Activated CD4-positive, alpha-beta T cell treated with anti-CD3 and anti-CD28 coated beads for 24 hours (primary cell): ENCODE measurements at places on chromosomes 3 and 15.

- no peak for DNase-seq
Measured at GRCh38 chr3:41652931-41653330, 309.0 kb downstream of the ULK4 start.

- DNase-seq: no peak
Measured at GRCh38 chr15:47741082-47741481, 23.8 kb downstream of the SEMA6D start.

DNA sequence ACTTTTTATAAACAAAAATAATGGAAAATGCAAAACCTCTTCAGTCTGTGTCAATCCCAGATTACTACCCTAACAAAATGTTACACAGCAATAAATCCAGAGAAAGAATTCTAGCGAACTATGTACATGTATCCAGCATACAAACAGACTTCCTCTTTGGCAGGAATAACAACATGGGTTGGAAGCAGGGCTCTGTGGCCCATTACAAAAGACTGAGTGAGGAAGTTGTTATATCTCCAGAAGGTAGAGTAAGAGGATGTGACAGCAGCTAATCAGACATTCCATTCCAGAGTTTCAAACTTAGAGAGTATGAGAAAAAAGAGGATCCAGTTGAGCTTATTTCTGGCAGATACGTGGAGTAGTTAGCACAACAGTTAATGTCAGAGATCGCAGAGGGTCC lies 294.0 kb upstream of the PLSCR5 start:
- no peak for DNase-seq

DNA sequence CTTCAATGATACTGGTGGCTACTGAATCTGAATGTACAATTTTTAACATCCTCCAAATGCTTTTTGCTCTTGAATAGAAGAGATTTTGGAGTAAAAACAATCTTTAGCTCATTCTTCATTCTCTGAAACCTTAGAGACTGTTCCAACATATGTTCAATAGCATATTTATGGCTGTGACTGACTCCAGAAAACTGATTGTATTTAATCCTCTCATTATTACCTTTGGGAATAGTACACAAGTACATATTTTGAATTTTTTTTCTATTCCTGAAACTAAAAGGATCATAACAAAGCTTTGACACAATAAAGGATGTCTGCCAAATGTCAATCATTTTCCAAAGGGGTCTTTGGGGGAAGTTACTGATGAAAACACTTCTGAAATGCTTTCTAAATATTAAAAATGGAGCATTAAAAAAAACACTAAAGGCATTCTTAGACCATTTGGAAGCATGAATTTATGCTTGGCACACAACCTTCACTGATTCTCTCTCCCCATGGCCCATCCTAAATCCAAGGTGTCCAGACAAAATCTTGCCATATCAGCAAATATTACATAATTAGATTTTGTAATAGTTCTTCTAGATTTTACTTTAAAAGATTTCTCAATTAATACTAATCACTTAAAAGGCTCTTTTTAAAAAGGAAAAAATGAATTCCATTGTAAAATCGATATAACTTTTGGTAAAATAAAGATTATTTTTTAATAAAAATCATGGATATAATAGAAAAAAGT lies 936.8 kb downstream of the EPHA3 start:
- no peak for DNase-seq

DNA sequence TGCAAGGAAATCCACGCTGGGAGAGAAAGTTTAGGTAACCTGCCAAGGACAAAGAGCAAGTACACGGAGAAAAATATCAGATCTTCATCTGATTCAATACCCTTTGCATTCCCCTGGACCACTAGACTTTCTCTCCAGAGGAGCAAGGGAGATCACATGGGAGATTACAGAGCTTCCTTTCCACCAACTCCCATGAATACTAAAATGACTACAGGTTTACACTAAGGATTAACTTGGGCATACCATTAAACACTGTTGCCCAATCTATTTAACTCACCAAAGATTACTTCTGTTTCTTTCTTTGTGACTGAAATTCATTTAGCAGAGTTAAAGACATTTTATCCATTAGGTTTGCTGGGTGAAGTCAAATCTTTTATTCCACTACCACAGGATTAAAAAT lies 71.2 kb downstream of the RYK start:
- no peak for DNase-seq

GRCh38 chr3:76643623-76644304 lies 396.1 kb upstream of the ROBO2 start:
- DNase-seq: no peak

- no peak for DNase-seq
Measured at GRCh38 chr3:2354702-2355101, 256.0 kb downstream of the CNTN4 start.

GRCh38 chr3:52176951-52177700 lies 20.8 kb upstream of the ALAS1 start:
- DNase-seq: no peak

DNA sequence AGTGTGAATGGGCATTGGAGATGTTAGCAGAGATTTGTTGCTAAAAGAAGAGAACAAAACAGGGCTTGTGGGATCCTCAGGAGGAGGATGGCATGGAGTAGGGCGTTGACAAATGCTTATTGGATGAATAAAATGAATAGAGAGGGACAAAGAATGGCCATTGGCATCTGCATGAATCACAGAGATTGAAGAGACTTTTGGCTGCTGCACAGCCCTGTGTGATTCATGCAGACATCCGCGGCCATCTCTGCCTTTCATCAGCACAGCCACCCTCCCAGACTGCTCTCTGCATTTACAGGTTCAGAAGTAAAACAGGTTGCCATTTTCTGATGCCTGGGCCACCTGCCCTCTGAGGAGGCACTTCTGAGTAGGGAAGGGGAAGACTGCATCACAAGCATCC lies 397.9 kb downstream of the EPHB1 start:
- DNase-seq: no peak

DNA sequence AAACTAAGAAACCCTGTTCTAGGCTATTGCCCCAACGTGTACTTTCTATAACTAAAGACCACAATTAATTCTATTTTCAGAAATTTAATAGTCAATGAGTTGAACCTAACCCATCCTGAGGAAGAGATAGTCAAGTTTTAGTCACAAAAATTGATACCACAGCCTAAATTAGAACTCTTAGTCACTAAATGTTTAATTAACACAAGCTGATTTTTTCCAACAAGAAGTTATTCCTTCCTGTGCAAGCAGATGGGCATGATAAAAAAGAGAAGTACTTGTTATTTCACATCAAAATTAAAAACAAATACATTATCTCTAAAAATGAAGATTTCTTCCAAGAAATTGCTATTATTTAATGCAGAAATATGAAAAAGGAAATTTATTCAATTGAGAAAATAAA lies 38.4 kb upstream of the TERB2 start:
- DNase-seq: no peak

- DNase-seq: no peak
Measured at GRCh38 chr3:5657106-5657505, 469.6 kb downstream of the EDEM1 start.

- no peak for DNase-seq
Measured at GRCh38 chr3:131881777-131882176, 153.0 kb downstream of the CPNE4 start.

DNA sequence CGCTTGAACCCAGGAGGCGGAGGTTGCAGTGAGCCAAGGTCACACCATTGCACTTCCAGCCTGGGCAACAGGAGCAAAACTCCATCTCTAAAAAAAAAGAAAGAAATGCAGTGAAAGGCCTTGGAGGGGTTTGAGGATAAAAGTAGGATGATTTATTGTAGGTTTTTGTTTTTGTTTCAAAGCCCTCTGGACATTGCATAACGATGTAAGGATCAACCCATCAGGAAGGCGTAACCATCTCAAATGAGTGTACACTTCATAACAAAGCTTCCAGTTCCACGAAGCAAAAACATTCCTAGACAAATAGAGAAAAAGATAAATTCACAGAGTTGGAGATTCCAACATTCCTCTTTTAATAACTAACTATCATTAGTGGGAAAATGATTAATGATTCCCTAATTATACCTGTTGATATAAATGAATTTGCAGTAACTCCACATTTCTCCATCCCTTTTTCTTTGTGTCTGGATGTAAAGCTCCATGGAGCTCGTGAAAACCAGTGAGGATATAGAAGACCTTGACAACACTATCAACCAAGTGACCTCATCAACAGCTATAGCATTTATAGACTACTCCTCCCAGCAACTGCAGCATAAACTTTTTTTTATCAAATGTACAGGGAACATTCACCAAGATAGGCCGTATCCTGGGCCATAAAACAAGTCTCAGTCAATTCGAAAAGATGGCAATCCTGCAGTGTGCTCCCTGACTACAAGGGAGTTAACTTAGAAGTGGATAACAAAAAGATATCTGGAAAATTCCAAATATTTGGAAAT lies 48.7 kb upstream of the PPP4R2 start:
- no peak for DNase-seq

DNA sequence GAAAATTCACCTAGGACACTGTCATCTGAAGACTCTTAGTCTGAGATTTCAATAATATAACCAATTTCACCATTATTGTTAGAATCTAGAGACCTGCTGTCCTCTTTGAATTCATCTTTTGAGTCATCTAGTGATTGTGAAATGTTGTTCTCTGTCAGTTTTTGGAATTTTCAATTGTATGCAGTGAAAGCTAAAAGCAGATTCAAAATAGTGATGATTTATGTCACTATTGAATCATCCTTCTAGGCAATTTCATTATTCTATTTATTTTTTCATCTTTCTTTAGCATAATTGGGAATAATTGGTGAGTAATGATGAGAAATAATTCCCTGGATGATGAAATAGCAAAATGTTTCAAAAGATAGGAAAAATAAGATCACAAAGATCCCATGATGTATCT lies 101.7 kb upstream of the EIF1B start:
- DNase-seq: no peak

DNA sequence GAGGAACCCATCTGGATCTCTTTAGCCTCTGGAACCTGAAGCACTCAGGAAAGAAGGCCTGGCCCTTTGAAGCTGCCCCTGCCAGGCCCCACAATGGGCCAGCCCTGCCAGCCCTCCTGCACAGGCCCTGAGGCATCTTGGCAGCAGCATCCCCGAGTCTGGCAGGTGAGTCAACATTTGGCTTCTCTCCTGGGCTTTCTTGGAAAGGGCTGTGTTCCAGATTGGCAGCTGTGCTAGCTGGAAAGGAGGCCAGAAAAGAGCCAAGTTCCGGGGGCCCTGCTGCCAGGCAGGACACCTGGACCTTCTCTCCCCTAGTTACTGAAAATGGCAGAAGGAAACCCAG lies 187.2 kb downstream of the SHQ1 start:
- no peak for DNase-seq

DNA sequence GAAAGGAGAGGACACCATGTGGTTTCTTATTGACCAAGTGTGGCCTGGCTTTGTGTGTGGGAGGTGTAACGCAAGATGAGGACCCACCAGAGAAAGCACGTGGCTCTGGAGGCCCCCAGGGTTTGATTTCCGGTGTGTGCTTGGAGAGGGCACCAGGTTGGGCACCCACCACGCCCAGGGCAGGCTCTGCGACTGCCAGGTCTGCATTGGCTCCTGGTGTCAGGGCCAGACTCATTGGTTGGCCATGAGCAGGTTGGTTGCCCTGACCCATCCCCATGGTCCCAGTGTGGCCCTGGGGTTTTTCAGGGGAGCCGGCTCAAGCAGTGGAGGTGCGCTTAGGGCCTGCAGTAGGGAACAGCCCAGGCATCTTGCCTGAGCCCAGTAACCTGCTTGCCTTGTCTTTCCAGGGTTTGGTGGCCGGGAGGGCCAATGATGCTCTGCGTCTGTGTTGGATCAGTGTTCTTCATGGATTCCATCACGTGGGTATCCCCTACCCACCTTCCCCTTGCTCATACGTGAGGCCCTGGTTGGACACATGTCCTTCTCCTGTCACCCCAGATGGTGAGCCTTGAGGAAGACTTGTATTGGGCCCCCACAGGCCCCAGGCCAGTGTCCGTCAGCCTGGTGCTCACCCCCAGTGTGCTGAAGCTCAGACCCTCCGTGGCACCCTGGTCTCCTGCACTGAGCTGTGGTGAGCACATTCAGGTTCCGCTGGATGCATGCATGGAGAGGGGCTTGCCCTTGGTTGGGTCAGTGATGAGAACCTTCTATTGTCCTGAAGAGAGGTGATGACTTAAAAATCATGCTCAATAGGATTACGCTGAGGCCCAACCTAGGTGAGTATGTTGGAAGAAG lies 193.9 kb downstream of the UBE3A start:
- DNase-seq: no peak

GRCh38 chr3:197209366-197210260 lies 88.8 kb downstream of the DLG1 start:
- no peak for DNase-seq

DNA sequence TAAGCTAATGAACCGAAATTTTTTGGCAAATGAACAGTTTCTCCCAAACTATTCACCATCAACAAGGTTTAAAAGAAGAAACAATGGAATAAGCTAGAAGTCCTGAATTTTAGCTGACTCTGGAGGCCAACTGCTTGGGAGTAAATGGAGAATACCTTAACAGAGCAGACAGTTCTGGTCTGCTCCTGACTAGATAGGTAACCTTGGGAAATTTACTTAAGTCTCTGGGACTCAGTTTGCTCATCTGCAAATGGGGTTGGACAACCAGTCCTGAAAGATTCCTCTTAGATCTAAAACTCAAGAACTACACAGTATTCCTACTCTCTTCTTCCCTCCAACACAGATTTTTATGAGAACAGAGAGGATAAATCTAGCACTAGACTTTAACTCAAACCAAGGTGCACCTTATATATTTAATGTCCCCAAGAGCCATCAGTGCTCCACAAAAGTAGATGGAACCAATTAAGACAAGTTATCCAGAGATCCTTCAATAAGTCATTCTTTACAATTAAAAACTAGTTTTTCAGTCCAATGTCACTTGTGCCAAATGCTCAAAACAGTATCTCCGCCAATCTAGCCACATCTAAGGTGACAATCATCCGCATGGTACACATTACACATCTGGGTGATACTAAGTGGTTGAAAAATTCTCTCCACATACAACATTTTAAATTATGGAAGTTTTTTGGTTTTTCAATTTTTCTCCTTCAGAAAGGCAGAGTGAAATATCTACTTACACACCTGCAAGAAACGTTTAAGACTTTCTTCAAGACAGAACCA lies 1.5 kb downstream of the RHOA start:
- DNase-seq: no peak

DNA sequence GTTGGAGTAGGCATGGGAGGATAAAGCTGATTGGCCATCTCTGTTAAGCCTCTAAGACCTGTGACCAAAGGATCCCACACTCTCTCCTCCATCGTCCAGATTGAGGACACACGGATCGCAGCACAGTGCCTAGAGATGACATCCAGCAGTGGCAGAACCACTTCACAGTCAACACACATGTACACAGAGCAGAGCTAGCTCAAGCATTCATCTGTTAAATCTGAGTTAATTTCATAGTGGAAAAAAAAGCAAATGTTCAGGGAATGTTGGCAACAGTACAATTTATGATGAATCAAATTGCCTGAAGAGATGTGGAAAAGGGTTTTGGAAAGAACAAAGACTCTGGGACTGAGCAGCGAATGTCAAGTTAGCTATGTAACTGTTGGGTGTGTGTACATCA lies 108.1 kb upstream of the PLAAT1 start:
- DNase-seq: no peak

DNA sequence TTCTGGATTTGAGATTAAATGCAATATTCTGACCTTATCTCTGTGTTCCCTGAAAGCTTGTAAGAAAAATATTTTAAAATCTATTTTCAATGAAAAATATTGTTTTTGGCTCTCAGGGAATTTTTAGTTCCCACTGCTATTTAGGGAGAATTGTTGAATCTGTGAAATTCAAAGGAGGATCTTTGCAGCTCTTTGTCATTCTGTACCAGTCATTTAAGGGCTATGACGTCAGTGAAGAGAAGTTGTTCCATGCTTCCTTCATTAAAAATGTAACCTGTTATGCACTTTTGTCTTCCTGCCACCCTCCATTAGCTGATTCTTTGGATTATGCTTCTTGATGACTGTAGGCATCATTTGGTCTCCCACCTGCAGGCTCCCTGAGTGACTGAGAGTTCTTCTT lies 427.8 kb upstream of the C2CD4B start:
- DNase-seq: no peak

- no peak for DNase-seq
Measured at GRCh38 chr3:188559072-188559429, 405.1 kb downstream of the LPP start.
